ENCODE measurements at places on chromosomes 5 and 9.

DNA sequence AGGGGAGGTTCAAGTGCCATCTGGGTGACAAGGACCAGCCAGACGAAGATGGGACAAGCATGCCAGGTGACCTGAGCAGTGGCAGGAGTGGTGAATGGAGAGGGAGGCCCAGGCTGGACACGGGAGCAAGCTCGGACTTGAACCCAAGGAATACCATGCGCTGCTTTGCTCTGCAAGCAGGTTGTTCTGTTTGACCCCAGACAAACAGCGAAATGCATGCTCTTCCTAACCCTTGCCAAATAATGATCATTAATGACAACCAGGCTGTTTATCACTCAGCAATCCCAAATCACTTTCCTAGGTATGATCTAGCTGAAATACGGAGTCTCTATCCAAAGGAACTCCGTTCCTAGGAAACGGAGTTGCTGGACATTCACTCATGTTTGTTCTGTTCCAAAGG lies 77.4 kb downstream of the PTPDC1 start:
- no peak for DNase-seq

DNA sequence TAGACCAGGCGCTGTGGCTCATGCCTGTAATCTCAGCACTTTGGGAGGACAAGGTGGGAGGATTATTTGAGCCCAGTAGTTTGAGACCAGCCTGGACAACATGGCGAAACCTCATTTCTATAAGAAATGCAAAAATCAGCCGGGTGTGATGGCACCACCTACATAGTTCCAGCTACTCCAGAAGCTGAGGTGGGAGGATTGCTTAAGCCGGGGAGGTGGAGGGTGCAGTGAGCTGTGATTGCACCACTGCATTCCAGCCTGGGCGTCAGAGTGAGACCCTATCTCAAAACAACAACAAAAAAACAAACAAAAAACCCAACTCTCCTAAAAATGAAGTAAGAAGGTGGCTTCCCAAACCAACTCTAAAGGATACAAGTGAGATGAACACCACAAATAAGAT lies 23.0 kb downstream of the IARS1 start:
- DNase-seq: no peak

DNA sequence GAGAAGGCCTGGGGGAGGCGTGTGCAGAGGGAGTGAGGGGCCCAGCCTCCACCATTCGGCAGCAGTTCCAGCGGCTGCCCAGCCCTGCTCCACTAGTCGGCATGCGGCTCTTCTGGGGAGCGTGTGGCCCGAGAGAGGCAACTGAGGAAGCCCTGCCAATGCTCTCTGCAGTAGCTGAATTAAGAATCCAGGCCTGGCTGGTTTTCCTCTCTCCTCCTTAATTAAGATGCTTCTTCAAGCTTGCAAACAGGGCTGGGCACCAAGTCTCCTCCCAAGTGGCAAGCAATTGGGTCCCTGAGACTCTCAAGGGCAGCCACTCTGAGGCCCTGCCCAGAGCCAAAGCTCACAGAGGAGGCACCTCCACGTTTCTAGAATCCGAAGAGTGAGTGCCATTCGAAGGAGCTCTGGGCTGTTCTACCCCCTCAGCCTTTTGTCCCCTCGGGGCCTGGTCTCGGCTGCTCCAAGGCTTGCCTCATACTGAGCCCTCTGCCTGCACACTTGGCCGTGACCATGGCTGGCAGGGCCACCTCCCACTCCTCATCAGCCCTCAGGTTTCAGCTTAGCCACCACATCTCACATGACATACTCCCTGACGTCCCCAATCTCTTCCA lies 75.4 kb upstream of the LRRTM2 start:
- no peak for DNase-seq

DNA sequence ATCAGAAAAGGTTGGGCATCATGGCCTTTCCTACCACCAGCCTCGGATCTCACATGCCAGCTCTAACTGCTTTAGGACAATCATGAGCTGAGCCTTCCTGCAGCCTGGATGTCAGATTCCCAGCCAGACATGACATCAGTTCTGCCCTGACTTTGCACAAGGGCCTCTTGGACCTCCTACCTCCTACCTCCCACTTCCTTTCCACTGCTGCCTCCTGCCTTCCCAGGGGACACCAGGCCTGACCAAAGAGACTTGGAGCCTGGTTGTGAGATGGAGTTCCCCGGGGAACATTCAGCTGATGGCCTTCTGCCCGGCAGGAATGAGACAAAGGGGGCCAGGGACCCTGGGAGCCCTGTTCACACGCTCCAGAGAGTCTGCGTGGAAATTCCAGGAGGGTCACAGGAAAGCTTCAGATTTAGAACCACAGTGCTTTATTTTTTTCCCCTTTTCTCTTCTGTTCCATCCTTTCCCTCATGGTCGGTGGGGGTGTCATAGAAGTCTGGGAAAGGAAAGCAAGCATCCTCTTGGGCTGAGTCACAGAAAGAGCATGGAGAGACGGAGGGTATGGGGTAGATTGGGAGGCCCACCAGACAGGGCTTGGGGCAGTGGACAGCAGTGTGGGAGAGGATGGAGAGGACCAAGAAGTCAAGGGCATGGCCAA lies 35.4 kb upstream of the IL17B start:
- DNase-seq: no peak

DNA sequence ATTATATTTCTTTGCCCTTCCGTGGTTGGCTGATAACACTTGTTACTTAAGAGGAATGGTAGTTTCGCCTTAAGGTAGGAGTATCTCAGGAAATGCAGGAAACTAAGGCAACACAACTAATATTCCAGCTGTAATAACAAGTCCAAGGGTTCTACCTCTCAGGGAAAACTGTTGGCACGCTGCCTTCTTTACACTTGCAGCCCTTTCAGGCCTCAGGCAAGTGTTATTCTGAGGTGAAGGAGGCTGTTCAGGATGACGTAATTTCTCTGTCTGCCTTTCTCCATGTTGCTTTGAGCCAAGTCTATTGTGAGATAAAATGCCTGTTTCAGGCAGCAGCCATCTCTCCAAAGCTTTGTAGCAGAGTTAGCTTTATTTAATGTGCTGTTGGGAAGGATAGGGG lies 38.0 kb downstream of the VCAN start:
- no peak for DNase-seq

GRCh38 chr9:108468364-108468763 lies 387.4 kb downstream of the ACTL7B start:
- DNase-seq: no peak

DNA sequence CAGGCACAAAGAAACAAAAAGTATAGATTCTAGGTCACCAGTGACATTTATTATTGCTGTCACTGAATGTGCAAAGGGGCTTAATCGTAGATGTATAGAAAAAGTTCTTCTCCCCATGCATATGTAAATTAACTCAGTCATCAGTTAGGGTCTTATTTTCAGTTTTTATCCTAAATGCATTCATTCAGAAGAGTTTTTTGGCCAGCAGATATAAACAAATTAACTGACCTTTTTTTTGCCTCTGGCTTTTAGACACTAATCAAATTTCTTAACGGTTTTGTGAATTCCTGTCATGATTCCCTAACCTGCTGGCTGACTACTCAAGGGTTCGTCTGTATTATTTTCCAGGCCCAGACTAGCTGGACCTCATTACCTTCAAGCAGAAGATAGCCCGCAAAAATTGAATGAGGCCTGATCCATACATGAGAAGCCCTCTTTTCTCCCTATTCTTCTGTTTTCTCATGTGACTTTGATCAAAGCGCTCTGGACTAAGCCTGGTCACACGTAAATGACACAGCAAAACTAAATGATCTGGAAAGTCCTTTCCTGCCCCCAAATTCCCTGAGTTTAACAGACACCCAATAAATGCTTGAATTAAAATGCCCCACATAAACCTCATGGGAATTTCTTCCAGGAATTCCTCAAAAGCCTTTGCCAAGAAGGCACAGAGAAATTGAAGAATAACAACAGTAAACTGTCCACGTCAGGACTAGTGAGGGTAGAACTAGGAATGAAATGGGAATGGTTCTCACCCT lies 83.7 kb downstream of the MYO10 start:
- DNase-seq: no peak

DNA sequence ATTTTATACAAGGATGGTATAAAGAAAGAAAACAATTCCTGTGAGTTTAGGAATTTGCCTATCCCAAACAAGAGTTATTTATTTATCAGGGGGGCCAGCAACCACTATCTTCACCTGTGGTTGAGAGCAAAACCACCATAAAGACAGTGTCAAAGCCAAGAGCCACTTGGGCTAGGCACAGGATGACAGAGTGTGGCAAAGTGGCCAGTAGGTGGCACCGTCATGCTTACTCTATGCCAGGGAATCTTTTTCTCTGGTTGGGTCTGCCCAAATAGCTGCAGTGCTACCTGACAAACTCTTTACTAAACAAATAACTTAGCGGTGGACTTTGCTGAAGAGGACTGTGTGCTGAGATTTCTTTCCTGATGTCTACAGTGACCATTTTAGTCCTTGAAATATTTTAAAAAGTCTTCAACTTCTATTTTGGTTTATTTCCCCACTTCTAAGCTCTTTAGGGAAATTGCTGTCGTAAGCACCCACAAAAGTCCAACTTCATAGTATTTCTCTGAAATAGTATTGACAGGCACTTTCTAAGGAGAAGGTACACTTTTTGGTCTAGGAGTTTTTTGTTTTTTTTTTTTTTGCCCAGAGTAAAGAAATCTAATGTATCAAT lies 285.0 kb downstream of the RFX3 start:
- DNase-seq: peak; percentile 31

DNA sequence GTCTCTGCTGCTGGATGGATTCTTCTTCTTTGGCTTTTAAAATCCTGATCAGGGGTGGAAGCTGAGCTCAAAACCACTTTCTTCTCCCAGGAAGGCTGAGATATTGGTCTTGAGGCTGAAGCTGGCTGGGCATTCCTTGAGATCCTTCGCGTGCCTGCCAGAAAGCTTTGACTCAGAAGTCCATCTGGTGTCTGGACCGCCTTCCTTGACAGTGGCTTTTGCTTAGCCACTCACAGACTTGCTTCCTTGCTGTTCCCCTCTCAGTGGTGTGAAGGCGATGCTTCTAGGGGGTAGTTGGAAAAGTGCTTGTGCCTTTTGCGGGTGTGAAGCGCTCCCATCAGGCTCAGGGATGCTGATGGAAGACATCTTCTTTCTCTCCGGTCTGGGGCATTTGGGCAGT lies 45.9 kb downstream of the RGS3 start:
- DNase-seq: no peak

GRCh38 chr5:31148959-31149475 lies 44.5 kb upstream of the CDH6 start:
- no peak for DNase-seq

GRCh38 chr5:86964889-86965288 lies 302.8 kb upstream of the RASA1 start:
- no peak for DNase-seq

DNA sequence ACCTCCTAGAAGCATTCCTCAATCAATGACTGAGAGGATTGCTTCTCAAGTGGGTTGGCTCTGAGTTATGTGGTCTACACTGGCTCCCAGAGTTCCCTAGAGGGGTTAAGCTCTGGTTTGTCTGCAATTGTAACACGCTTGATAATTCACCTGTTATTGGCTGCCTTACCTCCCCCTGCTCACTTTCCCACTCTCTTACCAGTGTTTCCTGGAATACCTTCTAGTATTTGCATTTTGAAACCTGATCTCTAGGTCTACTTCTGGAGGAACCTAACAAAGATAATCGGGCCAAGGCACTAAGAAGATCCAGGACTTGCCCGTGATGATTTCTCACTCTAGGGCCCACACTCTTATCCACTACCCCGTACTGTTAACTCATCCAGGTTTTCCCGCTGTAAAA lies 110.1 kb upstream of the MAP3K1 start:
- no peak for DNase-seq

GRCh38 chr5:77632526-77633206 lies 5.8 kb downstream of the OTP start:
- DNase-seq: no peak

DNA sequence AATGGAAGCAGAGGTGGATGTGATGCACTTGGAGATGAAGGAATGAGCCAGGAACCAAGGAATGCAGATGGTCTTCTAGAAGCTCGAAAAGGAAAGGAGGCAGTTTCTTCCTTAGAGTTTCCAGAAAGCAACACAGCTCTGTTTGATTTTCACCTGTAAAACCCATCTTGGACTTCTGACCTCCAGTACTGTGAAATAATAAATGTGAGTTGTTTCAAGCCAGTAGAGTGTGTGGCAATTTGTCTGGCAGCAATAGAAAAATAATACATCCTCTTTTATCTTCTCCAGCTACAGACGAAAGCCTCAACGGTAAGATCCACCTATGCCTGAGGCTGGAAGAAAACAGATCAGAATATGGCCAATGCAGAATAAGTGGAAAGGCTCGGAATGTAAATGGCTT lies 199.7 kb downstream of the HINT1 start:
- DNase-seq: no peak

GRCh38 chr9:5483306-5483705 lies 27.0 kb upstream of the PDCD1LG2 start:
- DNase-seq: no peak

DNA sequence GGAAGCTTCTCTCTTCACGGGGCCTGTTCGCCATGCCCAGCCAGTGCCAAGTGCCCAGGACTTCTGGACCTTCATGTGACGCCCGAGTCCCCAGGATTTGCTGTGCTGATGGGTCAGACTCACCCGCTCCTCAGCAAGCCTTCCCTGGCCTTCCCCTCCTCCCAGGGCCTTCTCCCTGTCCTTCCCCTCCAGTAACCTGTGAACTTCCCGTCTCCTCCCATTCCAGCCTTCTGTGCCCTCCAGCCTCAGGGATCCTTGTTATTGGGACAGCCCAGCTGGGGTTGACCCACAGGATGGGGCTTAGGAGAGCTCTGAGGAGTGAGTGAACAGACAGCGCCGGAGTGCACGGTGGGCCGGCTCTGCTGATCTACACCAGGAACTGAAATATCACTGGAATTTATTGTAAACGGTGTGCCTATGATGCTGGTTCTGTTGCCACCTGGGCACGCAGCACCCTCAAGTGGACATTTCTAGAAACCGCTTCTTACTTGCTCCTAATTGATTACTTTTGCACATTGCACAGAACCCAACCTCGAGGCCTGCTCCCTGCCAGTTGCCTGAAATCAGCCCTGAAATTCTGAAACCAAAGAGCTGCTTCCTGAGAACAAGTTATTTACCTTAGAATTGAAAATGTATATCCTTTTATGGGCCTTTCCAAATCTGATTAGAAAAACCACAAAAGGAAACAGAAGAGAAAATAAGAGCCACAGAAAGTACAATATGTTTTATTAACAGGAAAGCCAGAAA lies 1.5 kb downstream of the SPAAR start:
- peak; percentile 20 for DNase-seq

- no peak for DNase-seq
These were observed 83.5 kb downstream of the DAP start for GRCh38 chr5:10677533-10677932.

DNA sequence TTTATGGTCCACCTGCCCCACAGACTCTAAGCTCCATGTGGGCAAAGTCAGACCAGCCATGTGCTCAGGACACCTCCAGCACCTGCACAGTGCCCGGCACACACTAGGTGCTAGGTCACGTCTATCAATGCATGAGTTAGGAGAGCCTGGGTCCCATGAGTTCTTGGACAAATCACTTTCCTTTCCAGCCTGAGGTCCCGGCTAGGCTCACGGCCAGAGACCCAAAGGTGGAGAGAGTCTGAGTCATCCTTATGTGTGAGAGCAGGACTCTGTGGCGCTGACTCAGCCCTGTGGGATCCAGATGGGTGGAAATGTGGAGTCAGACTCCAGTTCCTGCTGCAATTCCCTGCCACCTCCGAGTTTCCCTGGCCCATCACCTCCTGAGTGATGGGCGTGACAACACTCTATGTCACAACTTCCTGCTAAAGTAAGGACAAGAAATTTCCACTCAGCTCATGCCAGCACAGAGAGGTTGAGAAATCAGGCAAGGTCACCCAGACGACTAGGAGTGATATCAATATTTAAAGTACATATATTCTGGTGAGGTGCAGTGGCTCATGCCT lies 2.5 kb upstream of the ST6GALNAC4 start:
- no peak for DNase-seq

All from activated naive CD4-positive, alpha-beta T cell (primary cell).